Colonic mucosa (tissue), 4 donors: ENCODE measurements at places on chromosomes 7 and 10. TPM values are rescaled to one million over a fixed set of nuclear protein-coding genes. Genes with fewer than 3 reads are reported as not detected.
A peak's percentile ranks its signal among the peaks of the same experiment; 100 is the strongest.

- H3K36me3 ChIP-seq, result no peaks in the 10 kb centered on the region
- no peaks in the 10 kb centered on the region for H3K4me1 ChIP-seq
- no peak for DNase-seq
- H3K27ac ChIP-seq, result no peak overlapping the region
- no peak overlapping the region for H3K4me3 ChIP-seq
- H3K27me3 ChIP-seq, result no peaks in the 10 kb centered on the region
Observed at GRCh38 chr10:88413412-88413811, 169.7 kb downstream of the RNLS start.

DNA sequence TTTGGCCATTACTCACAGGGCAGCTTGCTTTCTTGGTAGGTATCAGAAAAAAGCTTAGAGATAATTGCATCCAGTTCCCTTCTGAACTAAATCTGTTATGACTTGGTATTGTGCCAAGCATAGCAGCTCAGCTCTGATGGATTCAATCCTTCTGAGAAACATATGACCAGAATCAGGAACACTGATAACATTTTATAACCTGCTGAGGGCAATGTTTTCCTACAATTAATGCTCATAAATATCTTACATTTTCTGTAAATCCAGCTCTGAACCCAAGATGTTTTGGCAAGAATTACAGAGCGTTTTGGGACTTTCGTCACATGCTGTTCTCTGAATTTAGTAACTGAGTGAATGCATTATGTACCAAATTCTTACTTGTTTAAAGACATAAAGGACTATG, 167.8 kb downstream of the KIF20B start:
- H3K4me3 ChIP-seq, result no peak overlapping the region
- H3K4me1 ChIP-seq, result no peaks in the 10 kb centered on the region
- no peak for DNase-seq
- no peak overlapping the region for H3K27ac ChIP-seq
- no peaks in the 10 kb centered on the region for H3K36me3 ChIP-seq
- H3K27me3 ChIP-seq, result no peaks in the 10 kb centered on the region

DNA sequence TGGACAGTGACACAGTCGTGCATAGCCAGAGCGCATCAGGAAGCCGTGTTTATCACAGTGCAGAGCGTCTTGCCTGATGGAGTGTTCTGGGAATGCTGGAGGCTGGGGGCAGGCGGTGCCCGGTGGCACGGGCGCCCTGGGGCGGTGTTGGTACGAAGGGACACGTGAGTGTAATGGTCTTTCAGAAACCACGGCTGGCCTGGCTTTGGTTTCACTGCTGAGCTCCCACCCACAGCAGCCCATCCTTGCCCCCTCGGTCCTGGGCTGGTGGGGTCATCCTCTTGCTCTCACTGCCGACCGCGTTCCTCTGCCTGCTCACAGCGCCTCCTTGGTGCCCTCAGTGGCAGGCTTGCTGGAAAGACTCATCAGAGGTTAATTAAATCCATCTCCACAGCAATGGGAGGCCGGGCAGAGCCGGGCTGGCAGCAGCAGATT, 50.6 kb downstream of the NKX6-2 start:
- no peak overlapping the region for H3K27ac ChIP-seq
- DNase-seq, result no peak
- H3K36me3 ChIP-seq, result no peaks in the 10 kb centered on the region
- H3K27me3 ChIP-seq, result no peaks in the 10 kb centered on the region
- H3K4me3 ChIP-seq, result no peak overlapping the region

- no peak overlapping the region for H3K27ac ChIP-seq
- no peak for DNase-seq
- no peaks in the 10 kb centered on the region for H3K27me3 ChIP-seq
- no peaks in the 10 kb centered on the region for H3K36me3 ChIP-seq
- no peaks in the 10 kb centered on the region for H3K4me1 ChIP-seq
Observed at GRCh38 chr7:134075799-134076198, 51.3 kb upstream of the LRGUK start.

- DNase-seq, result no peak
- no peaks in the 10 kb centered on the region for H3K27me3 ChIP-seq
- H3K36me3 ChIP-seq, result no peaks in the 10 kb centered on the region
- H3K4me1 ChIP-seq, result peaks cover 6% of the 10 kb centered on the region
- H3K4me3 ChIP-seq, result no peak overlapping the region
- no peak overlapping the region for H3K27ac ChIP-seq
Observed at GRCh38 chr10:88162852-88163251, 299.4 kb downstream of the PTEN start.

- H3K36me3 ChIP-seq, result no peaks in the 10 kb centered on the region
- no peak for DNase-seq
- H3K27me3 ChIP-seq, result no peaks in the 10 kb centered on the region
- no peak overlapping the region for H3K27ac ChIP-seq
- H3K4me3 ChIP-seq, result no peak overlapping the region
- H3K4me1 ChIP-seq, result no peaks in the 10 kb centered on the region
Observed at GRCh38 chr7:32223071-32223650, 153.0 kb upstream of the PDE1C start.

DNA sequence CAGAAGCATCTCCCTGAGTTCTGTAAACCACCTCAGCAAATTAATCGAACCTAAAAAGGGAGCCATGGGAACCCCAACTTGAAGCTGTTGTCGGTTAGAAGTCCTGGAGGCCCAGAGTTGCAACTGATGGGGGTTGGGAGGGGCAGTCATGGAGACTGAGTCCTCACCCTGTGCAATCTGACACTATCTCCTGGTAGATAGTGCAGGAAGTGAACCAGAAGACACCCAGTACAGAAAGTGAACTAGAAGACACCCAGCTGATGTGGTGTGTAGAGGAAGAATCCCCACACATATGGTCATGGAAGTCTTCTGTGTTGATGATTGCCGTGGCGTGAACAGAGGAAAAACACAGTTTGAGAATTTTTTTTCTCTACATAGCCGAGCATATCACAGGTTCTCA, 58.8 kb upstream of the SRRM3 start:
- no peak overlapping the region for H3K27ac ChIP-seq
- H3K36me3 ChIP-seq, result no peaks in the 10 kb centered on the region
- H3K27me3 ChIP-seq, result no peaks in the 10 kb centered on the region
- DNase-seq, result no peak
- no peak overlapping the region for H3K4me3 ChIP-seq

DNA sequence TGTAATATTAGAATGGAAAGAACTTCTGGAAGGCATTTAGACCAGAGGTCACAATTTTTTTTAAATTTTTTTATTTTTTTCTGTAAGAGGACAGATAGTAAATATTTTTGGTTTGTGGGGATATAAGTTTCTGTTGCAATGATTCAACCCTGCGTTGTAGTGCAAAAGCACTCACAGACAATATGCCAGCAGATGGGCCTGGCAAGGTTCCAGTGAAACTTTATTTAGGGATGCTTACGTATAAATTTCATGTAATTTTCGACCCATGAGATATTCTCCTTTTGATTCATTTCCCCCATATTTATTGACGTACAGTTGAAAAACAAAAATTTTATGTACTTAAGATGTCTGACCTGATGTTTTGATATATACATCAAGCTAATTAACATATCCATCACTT, 72.8 kb upstream of the NMT2 start:
- H3K4me1 ChIP-seq, result no peaks in the 10 kb centered on the region
- no peaks in the 10 kb centered on the region for H3K27me3 ChIP-seq
- H3K36me3 ChIP-seq, result no peaks in the 10 kb centered on the region
- no peak overlapping the region for H3K4me3 ChIP-seq

DNA sequence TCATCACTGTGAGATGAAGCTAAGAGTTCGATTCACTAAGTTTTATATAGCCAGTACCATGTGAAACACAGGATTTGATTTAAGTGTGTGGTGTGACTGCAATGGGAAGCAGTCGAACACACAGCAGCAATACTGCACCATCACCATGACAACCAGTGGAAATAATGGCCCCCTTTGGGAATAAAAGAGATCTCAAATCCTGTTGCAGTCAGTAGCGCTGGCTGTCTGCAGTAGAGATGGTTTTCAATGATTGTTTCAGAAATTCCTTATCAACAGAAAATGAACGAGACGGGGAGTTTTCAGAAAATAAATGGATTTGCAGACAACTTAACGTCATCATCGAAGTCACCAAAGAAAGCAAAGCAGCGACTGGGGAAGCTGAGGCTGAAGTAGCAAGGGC, 91.0 kb downstream of the PTPRE start:
- no peaks in the 10 kb centered on the region for H3K36me3 ChIP-seq
- H3K27ac ChIP-seq, result no peak overlapping the region
- no peaks in the 10 kb centered on the region for H3K27me3 ChIP-seq
- DNase-seq, result no peak
- H3K4me1 ChIP-seq, result no peaks in the 10 kb centered on the region
- H3K4me3 ChIP-seq, result no peak overlapping the region

DNA sequence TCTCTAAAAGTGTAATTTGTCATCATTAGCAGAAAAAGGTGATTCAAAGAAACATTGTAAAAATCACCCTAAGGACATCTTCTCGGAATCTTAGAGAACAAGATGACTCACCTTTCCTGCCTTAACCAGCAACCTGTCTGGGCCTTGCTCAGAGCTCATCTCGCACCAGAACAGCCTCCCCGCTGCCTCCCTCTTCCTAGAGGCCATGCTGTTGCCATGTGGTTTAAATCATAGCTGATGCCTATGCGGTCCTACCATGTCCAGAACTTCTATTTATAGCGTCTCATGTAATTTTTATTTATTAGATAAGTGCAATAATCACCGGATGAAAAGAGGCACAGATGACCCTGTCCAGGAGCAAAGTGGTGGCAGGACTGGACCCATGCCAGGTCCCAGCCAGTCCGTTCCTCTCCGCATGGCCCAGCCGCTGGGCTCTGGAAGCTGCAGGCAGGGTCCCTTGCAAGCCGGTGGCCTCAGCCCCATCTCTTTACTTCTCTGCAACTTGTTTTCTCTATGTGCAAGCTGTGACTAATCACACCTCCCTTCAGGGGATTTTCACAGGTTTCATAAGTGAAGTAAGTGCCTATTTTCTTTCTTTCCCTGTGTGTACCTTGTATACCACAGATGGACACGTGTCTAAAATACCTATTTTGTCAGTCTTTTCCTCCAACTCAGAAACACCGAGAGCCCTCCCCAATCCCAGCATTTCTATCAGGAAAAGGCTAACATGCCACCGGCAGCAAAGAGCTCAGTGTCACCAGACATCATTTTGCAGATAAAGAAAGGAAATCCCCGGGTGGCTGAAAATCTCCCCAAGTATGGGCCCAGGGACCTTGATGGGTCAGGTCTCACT, 27.1 kb downstream of the KLF6 start:
- DNase-seq, result no peak
- no peaks in the 10 kb centered on the region for H3K36me3 ChIP-seq
- no peaks in the 10 kb centered on the region for H3K4me1 ChIP-seq
- peak overlapping the region; percentile 30 for H3K27ac ChIP-seq

GRCh38 chr7:19747740-19748339, 25.6 kb downstream of the TMEM196 start:
- DNase-seq, result no peak
- H3K27me3 ChIP-seq, result no peaks in the 10 kb centered on the region
- H3K4me1 ChIP-seq, result no peaks in the 10 kb centered on the region
- H3K27ac ChIP-seq, result no peak overlapping the region
- H3K4me3 ChIP-seq, result no peak overlapping the region

DNA sequence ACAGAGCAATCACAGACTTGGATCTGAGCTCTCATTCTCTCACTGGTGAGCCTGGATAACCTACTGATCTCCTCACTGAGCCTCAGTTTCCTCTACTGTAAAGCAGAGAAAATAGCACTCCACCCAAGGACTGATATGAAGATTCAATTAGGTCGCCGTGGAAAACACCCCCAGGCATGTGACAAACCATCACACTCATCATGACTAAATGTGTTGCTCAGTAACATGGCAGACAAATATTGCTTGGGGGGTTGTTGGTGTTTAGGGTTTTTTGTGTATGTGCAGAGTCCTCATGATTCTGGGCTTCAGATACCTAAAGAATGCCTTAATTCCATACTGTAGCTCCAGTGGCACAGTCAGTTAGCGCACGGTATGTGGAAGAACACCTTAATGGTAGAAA, 122.1 kb upstream of the TCF7L2 start:
- H3K4me1 ChIP-seq, result no peaks in the 10 kb centered on the region
- no peak overlapping the region for H3K4me3 ChIP-seq
- H3K36me3 ChIP-seq, result no peaks in the 10 kb centered on the region

DNA sequence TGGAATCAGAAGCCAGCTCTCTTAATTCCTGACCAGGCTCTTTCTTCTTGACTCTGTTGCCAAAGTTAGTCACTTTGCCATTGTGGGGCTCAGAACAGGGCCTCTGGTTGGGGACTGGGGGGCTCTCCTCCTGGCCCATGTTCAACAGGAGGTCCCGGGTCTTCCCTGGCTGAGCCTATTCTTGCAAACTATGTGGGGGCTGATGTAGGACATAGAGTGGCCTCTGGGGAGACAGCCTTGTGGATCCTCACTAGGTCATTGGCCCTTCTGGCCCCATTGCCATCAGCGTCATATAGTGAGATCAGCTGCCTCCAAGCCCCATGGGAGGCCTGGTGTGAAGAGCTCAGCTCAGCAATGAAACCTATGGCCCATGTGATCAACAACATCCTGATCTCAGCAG, 77.6 kb upstream of the LEP start:
- no peak for DNase-seq
- no peak overlapping the region for H3K27ac ChIP-seq
- H3K27me3 ChIP-seq, result peaks cover 40% of the 10 kb centered on the region
- peaks cover 5% of the 10 kb centered on the region for H3K4me1 ChIP-seq
- no peaks in the 10 kb centered on the region for H3K36me3 ChIP-seq
- H3K4me3 ChIP-seq, result no peak overlapping the region

- no peak overlapping the region for H3K27ac ChIP-seq
- H3K27me3 ChIP-seq, result no peaks in the 10 kb centered on the region
- no peaks in the 10 kb centered on the region for H3K4me1 ChIP-seq
- H3K4me3 ChIP-seq, result no peak overlapping the region
- H3K36me3 ChIP-seq, result no peaks in the 10 kb centered on the region
Observed at GRCh38 chr7:95906851-95907250, 134.5 kb downstream of the DYNC1I1 start.

DNA sequence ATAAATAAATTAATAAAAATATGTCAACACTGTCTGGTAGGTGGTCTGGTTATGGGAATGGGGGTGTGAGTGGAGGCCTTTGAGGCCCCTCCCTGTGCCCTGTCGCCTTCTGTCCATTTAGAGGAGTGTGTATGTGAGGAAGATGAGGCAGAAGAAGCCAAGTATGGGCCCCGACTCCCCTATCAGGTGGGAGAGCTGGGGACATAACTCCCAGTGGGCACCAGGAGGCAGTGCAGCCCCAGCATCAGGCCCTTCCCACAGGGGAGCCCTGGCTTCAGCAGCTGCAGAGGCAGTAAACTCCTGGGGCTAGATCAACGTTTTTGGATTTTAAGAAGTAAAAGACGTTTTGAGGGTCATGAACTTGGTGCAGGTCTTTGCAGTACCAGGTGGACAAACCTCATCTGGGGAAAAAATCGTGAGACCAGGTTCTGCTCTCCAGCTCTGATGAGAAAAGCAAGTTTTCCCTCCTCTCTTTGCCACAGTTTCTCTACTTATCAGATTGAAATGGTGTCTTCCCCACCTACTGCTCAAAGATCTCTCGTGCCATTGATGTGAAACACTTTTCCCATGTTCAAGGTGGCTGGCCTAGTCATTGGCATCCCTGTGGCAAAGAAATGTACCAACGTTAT, 167.8 kb upstream of the EEPD1 start:
- H3K36me3 ChIP-seq, result no peaks in the 10 kb centered on the region
- DNase-seq, result peak; percentile 80
- H3K4me3 ChIP-seq, result no peak overlapping the region
- H3K4me1 ChIP-seq, result no peaks in the 10 kb centered on the region

- no peaks in the 10 kb centered on the region for H3K27me3 ChIP-seq
- no peak overlapping the region for H3K27ac ChIP-seq
- DNase-seq, result no peak
- no peaks in the 10 kb centered on the region for H3K4me1 ChIP-seq
Observed at GRCh38 chr7:11589251-11589650, 242.7 kb downstream of the THSD7A start.

The ADAM8 gene
- 5.7 TPM for total RNA-seq

The PAPOLB gene
- not detected for total RNA-seq

The EBLN1 gene
- not detected for total RNA-seq

The HYAL4 gene
- total RNA-seq, result not detected

The SEMA3C gene
- 41.9 TPM for total RNA-seq

The SRRM3 gene
- 0.67 TPM for total RNA-seq

The ITIH5 gene
- 15.6 TPM for total RNA-seq

The HGF gene
- 4.5 TPM for total RNA-seq
